NCI-H1436 (cell line): ENCODE measurements at places on chromosomes 6 and 20.

DNA sequence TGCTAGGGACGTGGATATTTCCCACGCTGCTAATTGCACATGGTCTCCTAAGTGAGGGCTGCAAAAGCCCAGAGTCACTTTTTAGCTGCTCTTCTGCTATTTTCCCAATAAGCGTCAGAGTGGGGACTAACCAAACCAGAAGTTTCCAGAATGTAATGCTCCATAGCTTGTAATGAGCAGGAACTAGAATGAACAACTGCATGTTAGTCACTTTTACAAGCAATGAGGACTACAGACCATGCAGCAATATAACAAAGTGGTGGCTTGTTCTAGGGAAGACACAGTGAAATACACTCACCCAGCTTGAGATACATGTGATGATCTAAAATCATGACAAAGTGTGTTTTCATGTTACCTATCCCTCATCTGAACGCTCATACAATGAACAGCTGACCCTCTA, 314.1 kb upstream of the SGK1 start:
- no peak for DNase-seq

- DNase-seq, result no peak
These were observed 158.1 kb upstream of the THBS2 start for GRCh38 chr6:169411722-169412121.

- DNase-seq, result no peak
These were observed 90.3 kb downstream of the LY86 start for GRCh38 chr6:6678811-6679210.

- no peak for DNase-seq
These were observed at the start of gene DEFB126 for GRCh38 chr20:142290-142689. DEFB126 (plus strand) TSS chr20:142590; CDS start chr20:142629, 39 bp downstream.

GRCh38 chr6:53306819-53307347, 41.9 kb downstream of the ELOVL5 start:
- DNase-seq, result no peak

- no peak for DNase-seq
These were observed 651.6 kb downstream of the UTRN start for GRCh38 chr6:144936764-144937163.

DNA sequence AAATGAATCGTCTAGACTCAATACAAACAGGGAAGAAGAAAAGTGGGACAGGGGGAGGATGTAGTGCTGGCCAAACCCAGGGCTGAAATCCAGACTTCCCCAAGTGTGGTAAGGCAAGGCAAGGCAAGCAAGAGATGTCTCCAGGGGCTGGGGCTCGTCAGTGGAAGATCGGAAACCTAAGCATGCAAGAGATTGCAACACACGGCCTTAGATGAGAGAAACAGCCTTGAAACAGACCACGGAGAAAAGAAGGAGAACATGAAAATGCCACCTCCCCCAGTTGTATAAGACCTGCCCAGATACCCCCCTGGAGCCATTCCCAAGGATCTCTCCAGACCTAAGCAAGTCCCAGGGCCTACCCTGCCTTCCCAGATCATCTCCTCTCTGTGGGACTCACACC, 20.0 kb downstream of the VEGFA start:
- no peak for DNase-seq

- DNase-seq, result no peak
These were observed 385.5 kb downstream of the DHX35 start for GRCh38 chr20:39347626-39348025.
